ENCODE measurements at places on chromosomes 2 and 18. TPM values are rescaled to one million over a fixed set of nuclear protein-coding genes. Genes with fewer than 3 reads are reported as not detected.
A peak's percentile ranks its signal among the peaks of the same experiment; 100 is the strongest.

Gene DNER
- polyA plus RNA-seq = 1.2 TPM

Gene ORC4
- 53.5 TPM for polyA plus RNA-seq

GRCh38 chr2:238855299-238855698, 7.4 kb downstream of the TWIST2 start:
- no peaks in the 10 kb centered on the region for H3K27me3 ChIP-seq
- H3K36me3 ChIP-seq = peaks cover 7% of the 10 kb centered on the region
- no peak for DNase-seq
- peak overlapping the region; percentile 22 for H3K4me3 ChIP-seq
- H3K4me1 ChIP-seq = peaks cover 6% of the 10 kb centered on the region

DNA sequence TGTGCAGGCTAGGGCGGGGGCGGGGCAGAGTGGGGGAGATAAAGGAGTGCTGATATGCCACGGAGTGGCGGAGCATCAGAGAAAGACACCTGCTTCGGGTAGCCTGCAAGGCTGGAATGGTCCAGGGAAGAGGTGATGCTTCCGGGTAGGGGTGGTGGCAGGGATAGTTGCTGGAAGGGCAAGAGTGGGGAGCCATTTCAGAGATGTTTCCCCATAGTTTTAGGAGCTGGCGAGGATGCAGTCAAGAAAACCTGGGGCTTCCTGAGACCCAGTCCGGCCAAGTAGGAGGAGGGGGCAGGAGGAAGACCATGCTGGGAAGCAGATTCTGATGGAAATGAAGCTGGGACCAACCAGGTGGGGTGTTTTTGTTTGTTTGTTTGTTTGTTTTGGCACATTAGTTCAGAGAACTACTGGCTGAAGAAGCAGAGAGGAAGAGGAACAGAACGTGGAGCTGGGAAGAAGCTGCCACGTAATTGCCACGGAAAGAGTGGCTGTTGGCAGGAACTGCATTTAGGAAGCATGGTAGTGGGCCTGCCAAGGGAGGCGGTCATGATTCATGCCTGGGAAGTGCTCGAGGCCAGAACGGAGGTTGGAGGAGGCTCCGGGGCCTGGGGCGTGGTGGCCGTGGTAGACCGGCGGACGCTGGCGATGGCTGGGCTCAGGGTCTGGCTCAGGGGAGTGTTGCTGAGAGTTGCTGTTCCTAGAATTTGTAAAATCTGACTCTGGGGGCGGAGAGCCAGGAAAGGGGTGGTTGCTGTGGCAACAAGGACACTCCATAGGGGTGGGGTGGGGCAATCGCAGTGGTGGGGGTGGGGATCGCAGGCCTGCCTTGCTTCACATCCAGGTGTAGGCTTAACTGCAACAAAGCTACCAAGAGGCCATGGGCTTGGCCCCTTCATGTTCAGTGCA, 8.6 kb upstream of the INPP5D start:
- peaks cover 10% of the 10 kb centered on the region for H3K27me3 ChIP-seq
- peak; percentile 83 for DNase-seq
- H3K4me1 ChIP-seq = no peaks in the 10 kb centered on the region
- H3K36me3 ChIP-seq = no peaks in the 10 kb centered on the region

Measured in fibroblast of lung (primary cell).